ENCODE measurements at places on chromosomes 6 and 20.

GRCh38 chr6:47151232-47151898, 109.2 kb upstream of the ADGRF1 start:
- peak overlapping the region; percentile 66 for H3K27ac ChIP-seq
- peaks cover 19% of the 10 kb centered on the region for H3K4me1 ChIP-seq
- no peak for DNase-seq
- no peak overlapping the region for H3K4me3 ChIP-seq
- no peaks in the 10 kb centered on the region for H3K27me3 ChIP-seq
- no peaks in the 10 kb centered on the region for H3K36me3 ChIP-seq

DNA sequence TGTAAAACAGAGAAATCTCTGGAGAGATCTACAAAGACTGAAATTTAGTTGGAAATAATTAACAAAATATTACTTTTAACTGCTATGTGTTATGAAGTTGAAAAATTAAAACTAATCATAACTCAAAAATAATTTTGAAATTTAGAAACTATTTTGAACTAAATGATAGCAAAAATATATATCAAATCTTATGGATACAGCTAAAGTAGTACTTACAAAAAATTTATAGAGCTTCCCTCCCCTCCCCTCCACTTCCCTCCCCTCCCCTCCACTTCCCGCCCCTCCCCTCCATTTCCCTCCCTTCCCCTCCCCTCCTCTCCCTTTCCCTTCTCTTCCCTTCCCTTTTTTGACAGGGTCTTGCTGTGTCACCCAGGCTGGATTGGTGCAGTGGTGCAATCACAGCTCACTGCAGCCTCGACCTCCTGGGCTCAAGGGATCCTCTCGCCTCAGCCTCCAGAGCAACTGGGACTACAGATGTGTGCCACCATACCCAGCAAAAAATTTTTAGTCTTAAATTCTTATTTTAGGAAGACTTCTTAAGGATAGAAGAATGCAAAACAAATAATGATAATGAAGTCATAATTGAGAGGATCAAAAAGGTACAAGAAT, 87.2 kb upstream of the RGS17 start:
- no peaks in the 10 kb centered on the region for H3K4me1 ChIP-seq
- H3K4me3 ChIP-seq = no peak overlapping the region
- no peak overlapping the region for H3K27ac ChIP-seq
- H3K27me3 ChIP-seq = no peaks in the 10 kb centered on the region

GRCh38 chr6:168648240-168649125, 207.5 kb downstream of the SMOC2 start:
- no peaks in the 10 kb centered on the region for H3K36me3 ChIP-seq
- no peak for DNase-seq
- no peaks in the 10 kb centered on the region for H3K27me3 ChIP-seq
- peaks cover 3% of the 10 kb centered on the region for H3K4me1 ChIP-seq
- H3K4me3 ChIP-seq = no peak overlapping the region
- no peak overlapping the region for H3K27ac ChIP-seq

DNA sequence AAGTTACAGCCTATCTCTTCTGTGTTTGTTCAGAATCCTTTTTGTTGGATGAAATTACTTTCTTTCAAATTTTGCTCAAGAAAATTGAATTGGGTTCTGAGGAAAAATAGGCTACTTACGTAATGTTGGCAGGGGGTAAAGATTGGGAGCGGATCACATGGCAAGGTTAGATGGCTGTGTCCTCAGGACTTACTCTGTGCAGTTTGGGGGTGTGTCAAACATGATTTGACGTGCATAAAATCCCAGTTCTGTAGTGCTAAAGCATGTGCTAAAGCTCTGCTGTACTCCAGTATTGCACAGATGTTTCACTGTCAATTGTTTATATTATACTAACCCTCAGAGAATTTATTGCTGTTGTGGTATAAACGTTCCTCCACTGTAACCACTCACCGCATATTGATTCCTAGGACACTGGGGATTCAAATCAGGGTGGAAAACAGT, 2.6 kb downstream of the NT5E start:
- H3K36me3 ChIP-seq = no peaks in the 10 kb centered on the region
- H3K27ac ChIP-seq = no peak overlapping the region
- no peak for DNase-seq
- H3K27me3 ChIP-seq = peaks cover 18% of the 10 kb centered on the region
- H3K4me1 ChIP-seq = peaks cover 3% of the 10 kb centered on the region

- no peak overlapping the region for H3K27ac ChIP-seq
- no peaks in the 10 kb centered on the region for H3K36me3 ChIP-seq
Observed at GRCh38 chr6:125099211-125100073, 54.1 kb upstream of the TPD52L1 start.

DNA sequence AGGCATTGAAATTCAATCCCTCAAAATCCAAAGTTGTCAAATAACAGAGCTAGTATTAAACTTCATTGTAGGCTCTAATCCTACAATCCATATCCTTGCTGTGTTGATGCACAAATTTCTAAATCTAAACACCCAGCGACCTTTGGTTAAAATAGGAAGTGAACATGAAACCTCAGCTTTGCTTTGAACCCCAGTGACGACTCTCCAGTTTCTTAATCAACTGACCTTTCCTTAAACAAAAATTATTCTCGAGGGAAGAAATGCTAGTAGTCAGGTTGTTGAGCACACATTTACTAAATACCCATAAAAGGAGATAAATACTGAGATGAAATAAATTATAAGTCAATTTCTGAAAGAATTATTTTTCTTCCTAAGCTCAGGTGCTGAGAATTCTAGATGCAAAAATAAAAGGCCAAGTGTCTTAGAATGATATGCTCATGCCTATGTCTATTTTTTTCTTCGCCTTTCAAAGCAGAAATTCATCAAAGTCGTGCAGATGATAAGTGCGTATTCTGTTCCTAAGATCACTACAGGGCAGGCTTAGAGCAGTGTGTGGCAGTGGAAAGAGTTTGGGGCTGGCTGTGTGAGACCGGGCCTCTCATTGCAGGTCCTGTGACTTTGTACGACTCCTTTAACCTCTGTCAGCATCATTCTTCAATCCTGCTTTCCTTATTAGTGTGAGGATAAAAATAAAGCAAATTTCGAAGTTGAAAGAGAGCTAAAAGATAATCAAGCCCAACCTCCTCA, 208.7 kb downstream of the PRL start:
- no peaks in the 10 kb centered on the region for H3K27me3 ChIP-seq
- H3K36me3 ChIP-seq = no peaks in the 10 kb centered on the region
- no peak overlapping the region for H3K4me3 ChIP-seq
- no peak for DNase-seq
- no peaks in the 10 kb centered on the region for H3K4me1 ChIP-seq
- H3K27ac ChIP-seq = no peak overlapping the region

GRCh38 chr6:21527731-21528130, 65.8 kb upstream of the SOX4 start:
- H3K4me3 ChIP-seq = no peak overlapping the region
- H3K36me3 ChIP-seq = no peaks in the 10 kb centered on the region
- DNase-seq = no peak

GRCh38 chr20:10781526-10781925, 107.7 kb upstream of the JAG1 start:
- H3K27me3 ChIP-seq = no peaks in the 10 kb centered on the region
- H3K4me3 ChIP-seq = no peak overlapping the region
- no peaks in the 10 kb centered on the region for H3K36me3 ChIP-seq
- H3K4me1 ChIP-seq = peaks cover 11% of the 10 kb centered on the region

- no peaks in the 10 kb centered on the region for H3K27me3 ChIP-seq
- peak; percentile 98 for DNase-seq
- H3K4me1 ChIP-seq = no peaks in the 10 kb centered on the region
Observed at GRCh38 chr6:33547499-33547898, 32.6 kb downstream of the BAK1 start.

GRCh38 chr6:101728956-101729355, 335.4 kb downstream of the GRIK2 start:
- no peaks in the 10 kb centered on the region for H3K36me3 ChIP-seq
- no peak for DNase-seq
- no peak overlapping the region for H3K4me3 ChIP-seq
- no peaks in the 10 kb centered on the region for H3K27me3 ChIP-seq
- no peaks in the 10 kb centered on the region for H3K4me1 ChIP-seq

GRCh38 chr6:160167604-160168399, 46.2 kb downstream of the SLC22A1 start:
- no peak overlapping the region for H3K27ac ChIP-seq
- H3K4me3 ChIP-seq = no peak overlapping the region
- H3K36me3 ChIP-seq = no peaks in the 10 kb centered on the region
- H3K27me3 ChIP-seq = no peaks in the 10 kb centered on the region
- no peaks in the 10 kb centered on the region for H3K4me1 ChIP-seq

- H3K36me3 ChIP-seq = peaks cover 6% of the 10 kb centered on the region
- DNase-seq = no peak
- H3K27ac ChIP-seq = no peak overlapping the region
Observed at GRCh38 chr6:150932996-150933395, 67.5 kb downstream of the MTHFD1L start.

- H3K4me3 ChIP-seq = no peak overlapping the region
- no peaks in the 10 kb centered on the region for H3K36me3 ChIP-seq
- no peaks in the 10 kb centered on the region for H3K27me3 ChIP-seq
- H3K4me1 ChIP-seq = peaks cover 5% of the 10 kb centered on the region
Observed at GRCh38 chr6:41718828-41719227, 16.6 kb downstream of the TFEB start.

- H3K4me3 ChIP-seq = no peak overlapping the region
- H3K27me3 ChIP-seq = no peaks in the 10 kb centered on the region
- H3K27ac ChIP-seq = no peak overlapping the region
- peaks cover 18% of the 10 kb centered on the region for H3K4me1 ChIP-seq
- no peak for DNase-seq
- no peaks in the 10 kb centered on the region for H3K36me3 ChIP-seq
Observed at GRCh38 chr6:42026540-42026939, 23.8 kb upstream of the TAF8 start.

GRCh38 chr6:165605901-165606739, 56.9 kb downstream of the PDE10A start:
- no peaks in the 10 kb centered on the region for H3K36me3 ChIP-seq
- H3K4me1 ChIP-seq = no peaks in the 10 kb centered on the region
- no peaks in the 10 kb centered on the region for H3K27me3 ChIP-seq
- H3K4me3 ChIP-seq = no peak overlapping the region

DNA sequence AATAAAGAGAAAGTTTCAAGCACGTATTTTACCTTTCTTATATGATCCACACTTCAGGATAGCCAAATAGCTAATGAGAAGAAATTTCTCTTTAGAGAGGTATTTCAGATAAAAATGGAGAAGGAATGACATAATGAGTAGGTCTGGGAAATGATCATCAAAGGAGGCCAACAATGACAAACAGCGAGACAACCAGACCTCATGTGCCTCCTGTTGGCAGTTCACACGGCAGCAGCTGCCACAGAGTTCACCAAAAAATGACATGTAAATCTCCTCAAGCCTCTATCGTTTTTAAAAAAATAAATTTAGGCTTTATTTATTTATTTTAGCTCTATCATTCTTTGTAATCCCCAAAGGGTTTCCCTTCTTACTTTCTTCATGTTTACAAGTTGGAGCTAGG, 47.7 kb downstream of the SLC2A12 start:
- no peaks in the 10 kb centered on the region for H3K4me1 ChIP-seq
- H3K27ac ChIP-seq = no peak overlapping the region
- H3K4me3 ChIP-seq = no peak overlapping the region
- H3K27me3 ChIP-seq = no peaks in the 10 kb centered on the region
- DNase-seq = no peak

DNA sequence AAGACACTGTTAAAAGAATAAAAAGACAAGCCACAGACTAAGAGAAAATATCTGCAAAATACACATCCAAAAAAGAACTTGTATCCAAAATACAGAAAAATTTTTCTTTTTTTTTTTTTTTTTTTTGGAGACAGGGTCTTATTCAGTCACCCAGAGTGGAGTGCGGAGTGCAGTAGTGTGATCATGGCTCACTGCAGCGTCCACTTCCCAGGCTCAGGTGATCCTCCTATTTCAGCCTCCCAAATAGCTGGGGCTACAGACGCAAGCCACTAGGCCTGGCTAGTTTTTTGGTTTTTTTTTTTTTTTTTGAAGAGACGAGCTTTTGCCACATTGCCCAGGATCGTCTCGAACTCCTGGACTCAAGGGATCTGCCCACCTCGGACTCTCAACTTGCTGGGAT, 3.1 kb downstream of the ZUP1 start:
- DNase-seq = no peak
- H3K4me3 ChIP-seq = no peak overlapping the region
- H3K27me3 ChIP-seq = no peaks in the 10 kb centered on the region
- no peak overlapping the region for H3K27ac ChIP-seq
- no peaks in the 10 kb centered on the region for H3K36me3 ChIP-seq
- H3K4me1 ChIP-seq = no peaks in the 10 kb centered on the region

DNA sequence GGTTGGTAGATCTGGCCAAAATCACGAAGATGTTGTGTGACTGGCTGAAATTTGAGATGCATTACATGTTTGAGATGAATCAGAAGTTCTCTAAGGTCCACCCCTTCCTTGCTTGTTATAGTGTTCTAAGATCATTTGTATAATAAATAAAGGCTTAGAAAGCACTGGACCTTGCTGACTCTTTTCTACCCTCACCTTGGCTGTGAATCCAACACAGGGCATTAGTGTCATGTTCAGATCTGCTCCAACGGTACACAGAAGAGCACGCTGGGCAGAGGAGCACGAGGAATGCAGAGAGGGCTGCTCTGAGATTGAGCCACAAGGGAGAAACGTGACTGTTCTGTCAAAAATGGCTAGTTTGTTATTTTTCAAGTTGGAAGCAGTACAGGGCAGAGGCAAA, 169.5 kb upstream of the HDAC2 start:
- no peak overlapping the region for H3K4me3 ChIP-seq
- H3K4me1 ChIP-seq = peaks cover 8% of the 10 kb centered on the region
- no peak for DNase-seq

GRCh38 chr20:10064611-10065010, 29.8 kb downstream of the ANKEF1 start:
- no peak overlapping the region for H3K27ac ChIP-seq
- no peak for DNase-seq
- no peaks in the 10 kb centered on the region for H3K27me3 ChIP-seq
- H3K4me1 ChIP-seq = peaks cover 2% of the 10 kb centered on the region
- H3K36me3 ChIP-seq = no peaks in the 10 kb centered on the region

DNA sequence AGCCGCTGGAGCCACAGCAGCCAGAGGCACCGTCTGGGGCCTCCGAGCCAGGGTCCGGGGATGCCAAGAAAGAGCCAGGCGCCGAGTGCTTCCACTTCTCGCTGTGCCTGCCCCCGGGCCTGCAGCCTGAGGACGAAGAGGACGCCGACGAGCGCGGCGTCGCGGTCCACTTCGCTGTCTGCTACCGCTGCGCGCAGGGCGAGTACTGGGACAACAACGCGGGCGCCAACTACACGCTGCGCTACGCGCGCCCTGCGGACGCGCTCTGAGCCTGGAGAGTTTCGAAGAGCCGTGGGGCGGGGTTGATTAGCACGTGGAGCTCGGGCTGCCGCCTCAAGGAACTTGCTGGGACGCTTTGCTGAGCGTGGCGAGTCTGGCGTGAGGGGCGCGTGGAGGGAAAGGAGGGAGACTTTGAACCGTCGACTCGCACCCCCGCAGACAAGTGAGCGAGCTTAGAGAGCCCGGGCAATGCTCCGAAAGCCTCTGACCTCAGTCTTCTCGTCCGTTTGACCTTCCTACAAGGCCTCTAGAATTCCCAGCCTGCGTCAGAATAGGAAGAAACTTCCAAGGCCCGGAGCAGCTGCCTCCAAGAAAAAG, 1.3 kb downstream of the PPP1R3G start:
- H3K27ac ChIP-seq = no peak overlapping the region
- H3K4me3 ChIP-seq = no peak overlapping the region
- peak; percentile 50 for DNase-seq
- no peaks in the 10 kb centered on the region for H3K36me3 ChIP-seq
- H3K27me3 ChIP-seq = peaks cover 31% of the 10 kb centered on the region
- H3K4me1 ChIP-seq = no peaks in the 10 kb centered on the region

- H3K36me3 ChIP-seq = no peaks in the 10 kb centered on the region
- DNase-seq = no peak
- H3K4me3 ChIP-seq = no peak overlapping the region
- H3K4me1 ChIP-seq = no peaks in the 10 kb centered on the region
Observed at GRCh38 chr6:55212156-55212555, 37.8 kb downstream of the HCRTR2 start.

All from mesendoderm (in vitro differentiated cells).